SIG-M5 (cell line): ENCODE measurements at places on chromosomes 3 and 15.

DNA sequence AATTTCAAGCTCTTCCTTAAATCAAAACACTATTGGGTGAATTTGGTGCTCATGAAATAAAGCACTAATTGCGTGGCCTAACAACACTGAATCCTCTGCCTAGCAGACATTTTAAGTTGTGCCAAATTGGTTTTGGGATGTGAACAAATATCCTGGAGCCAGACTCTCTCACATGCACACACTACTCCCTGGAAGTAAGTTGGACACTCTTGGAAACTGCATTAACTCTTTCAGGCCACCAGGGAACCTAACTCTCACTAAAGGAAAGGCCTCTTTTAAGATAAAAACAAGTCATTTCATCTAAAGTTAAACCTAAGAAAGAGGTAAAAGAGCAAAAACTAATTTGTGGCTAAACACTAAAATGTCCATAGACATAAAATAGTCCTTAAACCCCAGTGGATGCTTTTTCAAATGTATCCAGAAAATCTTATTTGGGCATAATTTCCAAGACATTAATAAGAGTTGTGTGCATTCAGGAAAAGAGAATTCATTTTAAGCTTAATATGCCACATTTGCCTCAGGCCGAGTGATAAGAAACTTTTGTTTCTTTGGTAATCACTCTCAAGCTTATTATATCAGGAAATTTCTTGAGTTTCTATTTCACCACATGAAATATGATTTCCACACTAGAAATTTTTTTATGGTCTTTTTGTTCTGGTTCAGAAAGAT is 61.8 kb downstream of the ZBTB20 start:
- DNase-seq: no peak

DNA sequence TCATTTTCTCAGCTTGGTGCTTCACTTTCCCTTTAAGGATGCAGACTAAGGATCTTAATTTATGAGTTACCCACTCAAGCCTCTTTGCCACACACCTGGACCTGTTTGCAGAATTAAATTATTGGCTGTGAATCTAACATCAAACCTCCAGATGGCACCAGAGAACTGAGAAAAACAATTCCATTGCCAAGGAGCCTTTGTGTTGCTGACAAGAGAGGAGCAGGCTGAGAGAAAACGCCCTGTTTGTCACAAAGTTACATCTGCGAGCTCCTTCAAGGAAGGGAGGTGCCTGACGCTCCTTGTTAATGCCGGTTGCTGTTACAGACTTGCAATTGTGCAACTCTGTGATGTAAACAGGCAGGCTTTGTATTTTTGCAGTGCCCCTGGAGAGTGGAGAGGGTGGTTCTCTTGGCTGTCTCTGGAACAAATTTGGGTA is 36.3 kb upstream of the TMC3 start:
- no peak for DNase-seq

DNA sequence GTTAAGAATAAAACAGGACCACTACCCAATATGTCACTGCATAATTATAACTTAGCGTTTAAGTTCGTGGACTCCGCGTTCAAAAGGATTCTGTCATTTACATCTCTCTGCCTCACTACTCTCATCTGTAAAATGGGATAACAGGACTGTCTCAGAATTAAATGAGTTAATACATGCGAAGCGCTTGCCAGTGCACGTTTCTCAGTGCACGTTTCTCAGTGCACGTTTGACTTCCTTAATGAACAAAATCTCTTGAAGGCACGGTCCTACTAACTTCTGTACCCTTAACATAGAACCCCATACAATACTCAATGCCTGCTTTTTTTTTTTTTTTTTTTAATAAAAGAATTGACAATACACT is 499 bp downstream of the RABL3 start:
- DNase-seq: no peak

DNA sequence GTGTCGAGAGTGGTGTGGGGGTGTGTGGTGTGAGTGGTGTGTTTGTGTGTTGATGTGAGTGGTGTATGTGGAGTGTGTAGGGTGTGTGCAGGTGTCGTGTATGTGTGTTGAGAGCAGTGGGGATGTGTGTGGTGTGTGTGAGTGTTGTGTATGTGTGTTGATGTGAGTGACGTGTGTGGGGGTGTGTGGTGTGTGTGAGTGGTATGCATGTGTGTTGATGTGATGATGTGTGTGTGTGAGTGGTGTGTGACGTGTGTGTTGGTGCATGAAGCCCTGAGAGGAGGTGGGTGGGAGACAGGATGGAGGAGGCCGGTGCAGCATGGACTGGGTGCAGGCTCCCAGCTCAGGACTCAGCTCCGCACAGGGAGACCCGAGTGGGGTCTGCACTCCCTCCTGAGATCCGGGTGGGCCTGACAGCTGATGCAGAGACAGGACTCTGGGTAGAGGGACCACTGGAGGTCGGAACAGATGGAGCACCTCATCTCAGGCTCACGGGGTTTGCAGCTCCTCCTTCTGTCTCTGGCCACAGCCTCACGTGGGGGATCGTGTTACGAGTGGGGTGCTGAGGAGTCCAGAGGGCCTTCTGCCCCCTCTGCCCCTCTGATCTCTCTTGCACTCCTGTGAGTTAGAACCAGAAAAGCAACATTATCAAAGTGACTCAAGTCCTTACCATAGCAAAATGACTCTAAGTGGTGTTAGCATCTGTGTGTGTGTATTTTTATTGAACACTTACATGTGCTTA is 41.3 kb downstream of the ARNT2 start:
- no peak for DNase-seq

- no peak for DNase-seq
These were observed 44.4 kb downstream of the AQP9 start for GRCh38 chr15:58182460-58183163.

DNA sequence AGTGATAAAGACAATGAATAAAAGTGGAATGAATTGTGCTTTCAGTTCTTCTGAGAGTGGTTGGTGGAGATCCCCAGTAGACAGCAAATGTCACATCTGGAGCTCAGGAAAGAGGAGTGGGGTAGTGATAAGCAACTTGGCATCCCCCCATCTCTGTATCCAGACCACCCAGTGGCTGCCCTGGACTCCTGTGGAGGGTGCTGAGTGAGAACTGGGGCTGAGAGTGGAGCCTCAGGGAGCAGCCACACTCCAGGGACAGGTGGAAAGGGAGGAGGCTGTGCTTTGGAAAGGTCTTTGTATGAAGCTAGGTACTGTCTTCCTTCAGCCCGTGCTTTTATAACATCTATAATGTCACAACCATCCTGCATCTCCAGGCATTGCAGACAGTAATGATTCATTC is 85.6 kb upstream of the RASGRF1 start:
- DNase-seq: no peak

DNA sequence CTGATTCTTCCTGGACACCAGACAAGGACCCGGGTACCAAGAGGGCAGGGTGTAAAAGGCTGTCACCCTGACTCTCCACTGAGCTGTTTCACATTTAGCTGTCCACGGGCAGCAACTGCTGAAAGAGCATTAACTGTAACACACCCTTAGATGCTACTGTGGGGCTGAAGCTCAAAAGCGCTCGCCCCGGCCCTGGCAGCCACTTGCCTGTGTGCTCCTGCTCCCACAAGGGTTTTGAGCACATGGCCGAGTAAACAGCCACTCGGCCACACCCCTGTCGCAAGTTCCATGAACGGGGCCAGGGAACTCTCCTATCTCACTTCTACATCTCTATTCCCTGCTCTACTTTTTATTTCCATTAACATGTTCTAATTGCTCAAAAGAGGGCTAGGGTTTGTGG is 421.7 kb downstream of the TUSC7 start:
- DNase-seq: no peak

GRCh38 chr15:101168898-101169494 is 82.9 kb downstream of the CHSY1 start:
- DNase-seq: no peak

- DNase-seq: no peak
These were observed 129.2 kb upstream of the SUCLG2 start for GRCh38 chr3:67783281-67784250.

DNA sequence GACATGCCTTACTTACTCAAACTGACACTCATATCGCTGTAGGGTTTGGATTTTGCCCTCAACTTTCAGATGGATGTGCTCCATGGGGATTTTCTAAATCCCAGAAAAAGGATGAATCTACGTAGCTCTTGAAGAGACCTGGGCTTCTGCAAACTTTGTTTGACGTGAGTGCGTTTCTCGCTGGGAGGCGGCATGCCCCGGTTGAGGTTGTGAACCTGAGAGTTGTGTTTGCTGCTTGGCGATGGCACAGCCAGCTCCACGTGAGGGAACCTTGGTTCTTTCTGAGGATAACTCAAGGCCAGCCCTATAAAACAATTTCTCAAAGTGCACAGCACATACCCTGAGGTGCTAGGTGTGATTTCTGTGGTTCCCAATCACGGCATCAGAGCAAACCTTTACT is 209.5 kb downstream of the ADAMTS17 start:
- no peak for DNase-seq

- DNase-seq: no peak
These were observed 920.9 kb downstream of the TUSC7 start for GRCh38 chr3:117630469-117630868.

GRCh38 chr3:192848371-192849233 is 69.1 kb downstream of the MB21D2 start:
- no peak for DNase-seq

DNA sequence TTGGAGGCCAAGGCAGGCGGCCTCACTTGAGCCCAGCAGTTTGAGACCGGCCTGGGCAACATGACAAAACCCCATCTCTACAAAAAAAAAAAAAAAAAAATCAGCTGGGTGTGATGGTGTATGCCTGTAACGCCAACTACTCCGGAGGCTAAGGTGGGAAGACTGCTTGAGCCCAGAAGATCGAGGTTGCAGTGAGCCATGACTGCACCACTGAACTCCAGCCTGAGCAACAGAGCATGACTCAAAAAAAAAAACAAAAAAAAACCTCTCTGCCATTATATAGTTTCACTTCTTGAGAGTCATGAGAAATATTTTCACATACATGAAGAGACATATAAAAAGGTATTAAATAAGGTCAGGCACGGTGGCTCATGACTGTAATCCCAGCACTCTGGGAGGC is 45.9 kb upstream of the CP start:
- no peak for DNase-seq

GRCh38 chr15:80560601-80561400 is 134.3 kb upstream of the ABHD17C start:
- DNase-seq: no peak

- no peak for DNase-seq
These were observed 7.5 kb upstream of the HAPLN3 start for GRCh38 chr15:88902846-88903245.

GRCh38 chr3:184373422-184373821 is 4.6 kb downstream of the THPO start:
- DNase-seq: no peak

- no peak for DNase-seq
These were observed 5.6 kb upstream of the CLEC3B start for GRCh38 chr3:45020534-45020933.

GRCh38 chr15:48393645-48394506 is 62.6 kb downstream of the DUT start:
- DNase-seq: no peak

GRCh38 chr3:16546186-16547010 is 32.9 kb upstream of the RFTN1 start:
- DNase-seq: no peak

DNA sequence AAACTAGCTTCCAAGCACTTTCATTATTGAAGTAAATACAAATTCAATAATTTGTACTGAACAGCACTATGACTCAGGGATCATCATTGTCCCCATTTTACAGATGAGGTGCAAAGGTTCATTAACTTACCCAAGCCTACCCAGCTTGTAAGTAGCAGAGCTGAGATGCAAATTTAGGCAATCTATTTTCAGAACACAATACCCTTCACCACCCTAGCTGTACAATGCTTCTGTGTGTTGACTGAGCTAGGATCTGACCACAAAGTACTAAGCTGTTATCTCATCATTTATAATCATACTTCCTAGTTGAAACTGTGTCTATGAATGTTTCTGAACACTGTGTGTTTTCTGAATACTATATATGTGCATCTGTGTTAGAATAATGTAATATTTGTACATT is 3.2 kb upstream of the ILDR1 start:
- DNase-seq: no peak

DNA sequence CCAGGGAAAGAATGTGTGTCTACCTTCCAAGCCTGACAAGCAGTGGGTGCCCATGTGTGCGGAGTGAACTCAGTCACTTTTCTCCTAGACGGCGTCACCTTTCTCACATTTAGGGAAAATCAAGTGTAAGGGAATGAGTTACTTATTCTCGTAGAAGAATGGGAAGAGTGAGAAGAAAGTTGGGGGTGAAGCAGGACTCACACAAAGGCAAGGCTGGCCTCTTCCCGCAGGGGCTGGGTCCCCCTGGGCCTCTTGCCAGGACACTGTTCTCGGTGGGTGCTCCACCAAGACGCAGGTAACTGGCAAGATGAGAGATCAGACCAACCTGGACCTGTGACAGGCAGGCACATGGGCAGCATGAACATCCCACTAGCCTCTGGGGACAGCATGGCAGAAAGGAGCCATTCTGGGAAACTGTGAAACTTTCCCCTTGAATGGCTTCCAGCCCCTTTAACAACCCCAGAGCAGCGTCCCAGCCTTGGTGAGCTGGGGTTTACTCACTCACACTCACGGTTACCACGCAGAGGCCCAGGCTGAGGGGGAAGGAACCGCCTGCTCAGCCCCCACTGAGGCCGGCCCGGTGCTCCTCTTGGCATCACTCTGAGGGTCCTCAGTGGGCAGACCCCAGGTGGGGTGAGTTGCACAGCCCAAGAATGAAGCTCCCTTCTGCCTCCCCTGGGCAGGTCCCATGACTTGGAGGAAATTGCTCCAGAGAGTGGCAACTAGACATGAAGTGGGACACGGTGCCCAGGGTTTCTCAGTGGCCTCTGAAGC is 15.0 kb upstream of the SRP14 start:
- DNase-seq: no peak

GRCh38 chr3:30187366-30187765 is 419.0 kb upstream of the TGFBR2 start:
- DNase-seq: no peak

GRCh38 chr15:58506064-58506490 is 74.3 kb downstream of the LIPC start:
- DNase-seq: no peak

DNA sequence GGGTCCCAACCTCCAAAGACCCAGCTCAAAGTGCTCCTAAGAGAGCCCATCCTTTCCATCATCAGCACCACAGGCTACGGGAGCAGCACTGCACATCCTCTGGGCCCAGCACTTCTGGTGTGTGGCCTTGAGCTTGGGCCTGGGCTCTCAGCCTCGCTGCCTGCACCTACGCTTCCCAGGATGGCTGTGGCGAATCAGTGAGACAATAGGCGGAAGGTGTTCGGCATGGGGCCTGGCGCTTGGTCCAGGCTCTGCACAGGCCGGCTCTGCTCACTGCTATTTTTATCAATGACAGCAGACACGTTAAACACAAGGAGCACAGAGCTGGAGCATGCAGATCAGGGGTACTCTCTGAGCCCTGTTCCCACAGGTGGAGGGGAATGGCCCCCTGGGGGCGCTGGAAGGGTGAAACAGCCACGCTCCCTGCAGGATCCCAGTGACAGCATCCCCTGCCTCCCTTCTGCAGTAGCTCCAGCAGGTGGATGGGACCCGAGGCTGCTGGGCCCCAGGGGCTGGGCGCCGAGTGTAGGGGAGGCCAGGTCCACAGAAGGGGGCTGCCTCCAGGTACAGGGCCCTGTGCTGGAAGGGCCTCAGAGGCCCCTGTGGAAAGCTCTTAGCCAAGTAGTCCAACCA is 90.0 kb upstream of the RPL32 start:
- no peak for DNase-seq

GRCh38 chr3:155643581-155644165 is 101.2 kb downstream of the PLCH1 start:
- DNase-seq: no peak

GRCh38 chr3:177589911-177590381 is 392.7 kb upstream of the TBL1XR1 start:
- DNase-seq: no peak

GRCh38 chr15:45253330-45253729 is 1.3 kb downstream of the SLC28A2 start:
- DNase-seq: no peak

- no peak for DNase-seq
These were observed 74.3 kb downstream of the FNDC3B start for GRCh38 chr3:172113710-172114109.
